Neural progenitor cell (in vitro differentiated cells): ENCODE measurements at places on chromosomes 11 and 22. TPM values are rescaled to one million over a fixed set of nuclear protein-coding genes. Genes with fewer than 3 reads are reported as not detected.

Gene MIOX
- not detected in 2 replicates for total RNA-seq

Gene ACR
- total RNA-seq: not detected in 2 replicates

Gene THAP12
- total RNA-seq: 64.2 and 112 TPM in 2 replicates

Gene KCNJ1
- total RNA-seq: 0.03 and 0.41 TPM in 2 replicates

Gene KRTAP5-1
- total RNA-seq: not detected in 2 replicates

Gene APLNR
- 1.6 and 1.8 TPM in 2 replicates for total RNA-seq

Gene SSTR3
- total RNA-seq: 0.19 and 0.53 TPM in 2 replicates

Gene GDPD4
- not detected in 2 replicates for total RNA-seq

Gene OR51B5
- 0.22 TPM in 1 of 2 replicates, not detected in the other for total RNA-seq

Gene BBOX1
- not detected in 2 replicates for total RNA-seq

Gene RBMXL2
- total RNA-seq: 0.19 TPM in 1 of 2 replicates, not detected in the other

Gene CDKN1C
- 47.8 and 49.3 TPM in 2 replicates for total RNA-seq

Gene PGA4
- 0.31 and 0.41 TPM in 2 replicates for total RNA-seq

DNA sequence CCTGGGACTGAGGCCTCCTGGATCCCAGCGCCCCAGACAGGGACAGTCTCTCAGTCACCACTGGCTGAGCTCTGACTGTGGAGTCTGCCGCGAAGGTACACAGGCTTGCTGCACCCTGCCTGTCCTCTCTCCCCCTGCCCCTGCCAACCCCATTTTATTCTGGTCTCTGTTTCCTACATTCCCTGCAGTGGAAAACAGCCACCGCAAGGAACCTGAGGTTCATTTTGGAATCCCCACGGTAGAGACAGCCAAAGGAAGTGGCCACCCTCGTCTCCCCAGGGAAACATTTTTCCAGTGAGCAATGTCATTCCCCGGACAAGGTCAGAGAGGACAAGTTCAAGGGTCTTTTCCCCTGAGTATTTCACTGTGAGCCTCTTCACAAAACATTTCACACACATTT, 56.6 kb downstream of the FBXO7 start:
- DNase-seq: no peak

DNA sequence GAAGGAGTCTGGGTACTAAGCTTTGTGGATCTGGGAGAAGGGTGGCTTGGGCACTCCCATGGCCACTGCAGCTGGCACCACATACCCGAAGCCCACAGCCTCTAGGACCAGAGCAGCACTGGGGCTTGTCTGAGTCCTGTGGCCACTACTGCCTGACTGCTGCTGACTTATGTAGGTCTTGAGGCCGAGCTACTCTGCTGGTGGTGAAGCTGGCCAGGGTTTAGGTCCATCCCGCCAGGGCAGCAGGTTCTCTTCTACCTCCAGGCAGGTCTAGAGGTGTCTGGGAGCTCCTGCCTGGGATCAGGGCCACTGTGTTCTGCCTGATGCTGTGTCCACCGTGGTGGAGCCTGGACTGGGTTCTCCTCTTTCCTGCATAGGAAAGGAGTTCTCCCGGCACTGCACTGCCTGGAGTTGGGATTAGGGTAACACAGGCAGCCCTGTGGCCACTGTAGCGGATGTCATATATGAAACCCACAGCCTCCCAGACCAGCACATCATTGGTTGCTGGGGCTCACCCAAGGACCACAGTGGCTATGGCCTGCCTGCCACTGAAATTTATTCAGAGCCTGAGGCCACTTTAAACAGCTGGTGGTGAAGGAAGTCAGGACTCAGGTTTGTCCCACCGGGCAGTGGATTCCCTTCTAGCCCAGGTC, 109.8 kb upstream of the SERPIND1 start:
- no peak for DNase-seq

GRCh38 chr11:117221775-117222517, 9.9 kb downstream of the PCSK7 start:
- no peak for DNase-seq

- no peak for DNase-seq
Measured at GRCh38 chr22:43327157-43327438, 16.1 kb downstream of the SCUBE1 start.

DNA sequence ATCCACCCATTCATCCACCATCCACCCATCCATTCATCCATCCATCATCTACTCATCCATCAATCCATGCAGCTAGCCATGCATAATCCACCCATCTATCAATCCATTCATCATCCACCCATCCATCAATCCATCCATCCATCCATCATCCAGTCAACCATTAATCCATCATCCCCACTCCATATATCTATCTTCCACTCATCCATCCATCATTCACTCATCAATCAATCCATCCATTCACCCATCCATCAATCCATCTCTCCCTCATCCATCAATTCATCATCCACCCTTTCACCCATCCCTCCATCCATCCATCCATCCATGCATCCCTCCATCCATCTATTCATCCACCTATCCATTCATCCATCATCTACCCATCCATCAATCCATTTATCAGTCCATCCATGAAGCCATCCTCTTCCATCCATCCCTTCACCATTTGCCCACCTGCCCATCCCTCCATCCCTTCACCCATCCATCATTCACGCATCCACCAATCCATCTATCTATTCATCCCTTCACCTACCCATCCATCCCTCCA, 689.4 kb downstream of the BRD1 start:
- DNase-seq: no peak

DNA sequence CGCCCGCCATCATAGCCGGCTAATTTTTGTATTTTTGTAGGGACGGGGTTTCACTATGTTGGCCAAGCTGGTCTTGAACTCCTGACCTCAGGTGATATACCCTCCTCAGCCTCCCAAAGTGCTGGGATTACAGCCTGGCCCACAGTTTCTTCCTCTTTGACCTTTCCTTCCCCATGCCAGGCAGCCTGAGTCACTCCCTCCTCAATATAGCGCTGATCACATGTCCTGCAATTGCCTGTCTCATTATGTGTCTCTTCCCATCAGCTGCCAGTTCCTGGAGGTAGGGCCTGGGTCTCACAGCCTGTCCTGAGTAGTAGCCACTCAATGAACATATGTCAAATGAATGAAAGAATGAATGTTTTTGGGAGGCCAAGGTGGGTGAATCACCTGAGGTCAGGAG, 43.0 kb upstream of the CCDC134 start:
- DNase-seq: no peak

DNA sequence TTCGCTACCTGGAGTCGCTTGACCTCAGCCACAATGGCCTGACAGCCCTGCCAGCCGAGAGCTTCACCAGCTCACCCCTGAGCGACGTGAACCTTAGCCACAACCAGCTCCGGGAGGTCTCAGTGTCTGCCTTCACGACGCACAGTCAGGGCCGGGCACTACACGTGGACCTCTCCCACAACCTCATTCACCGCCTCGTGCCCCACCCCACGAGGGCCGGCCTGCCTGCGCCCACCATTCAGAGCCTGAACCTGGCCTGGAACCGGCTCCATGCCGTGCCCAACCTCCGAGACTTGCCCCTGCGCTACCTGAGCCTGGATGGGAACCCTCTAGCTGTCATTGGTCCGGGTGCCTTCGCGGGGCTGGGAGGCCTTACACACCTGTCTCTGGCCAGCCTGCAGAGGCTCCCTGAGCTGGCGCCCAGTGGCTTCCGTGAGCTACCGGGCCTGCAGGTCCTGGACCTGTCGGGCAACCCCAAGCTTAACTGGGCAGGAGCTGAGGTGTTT, 12.8 kb downstream of the TSKU start:
- DNase-seq: no peak

DNA sequence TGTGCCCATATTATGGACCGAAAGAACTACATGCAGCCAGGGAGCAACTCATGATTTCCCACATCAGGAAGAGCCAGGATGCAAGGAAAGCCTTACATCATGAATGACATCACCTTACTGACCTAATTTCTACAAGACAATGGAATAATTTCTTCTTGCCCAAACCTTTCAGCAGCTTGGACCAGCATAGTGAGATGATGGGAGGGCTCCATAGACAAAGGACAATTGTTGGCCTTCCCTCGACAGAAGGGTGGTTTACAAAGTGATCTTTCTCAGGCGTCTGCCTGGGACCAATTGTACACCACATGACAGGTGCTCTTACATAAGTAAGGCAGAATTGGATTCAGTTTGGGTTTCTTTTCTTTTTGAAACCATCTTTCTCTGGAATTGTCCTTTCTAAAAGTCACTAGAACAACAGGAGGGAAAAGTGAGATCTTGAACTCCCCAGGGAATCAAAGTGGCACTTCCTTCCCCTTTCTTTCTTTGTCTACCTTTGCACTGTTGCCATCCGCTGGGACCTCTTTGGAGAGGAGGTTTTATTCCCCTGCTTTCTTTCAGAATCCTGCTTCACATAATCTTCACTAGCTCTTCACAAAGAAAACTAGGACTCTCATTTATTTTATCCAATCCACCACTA, 51.7 kb upstream of the PAK1 start:
- DNase-seq: no peak

DNA sequence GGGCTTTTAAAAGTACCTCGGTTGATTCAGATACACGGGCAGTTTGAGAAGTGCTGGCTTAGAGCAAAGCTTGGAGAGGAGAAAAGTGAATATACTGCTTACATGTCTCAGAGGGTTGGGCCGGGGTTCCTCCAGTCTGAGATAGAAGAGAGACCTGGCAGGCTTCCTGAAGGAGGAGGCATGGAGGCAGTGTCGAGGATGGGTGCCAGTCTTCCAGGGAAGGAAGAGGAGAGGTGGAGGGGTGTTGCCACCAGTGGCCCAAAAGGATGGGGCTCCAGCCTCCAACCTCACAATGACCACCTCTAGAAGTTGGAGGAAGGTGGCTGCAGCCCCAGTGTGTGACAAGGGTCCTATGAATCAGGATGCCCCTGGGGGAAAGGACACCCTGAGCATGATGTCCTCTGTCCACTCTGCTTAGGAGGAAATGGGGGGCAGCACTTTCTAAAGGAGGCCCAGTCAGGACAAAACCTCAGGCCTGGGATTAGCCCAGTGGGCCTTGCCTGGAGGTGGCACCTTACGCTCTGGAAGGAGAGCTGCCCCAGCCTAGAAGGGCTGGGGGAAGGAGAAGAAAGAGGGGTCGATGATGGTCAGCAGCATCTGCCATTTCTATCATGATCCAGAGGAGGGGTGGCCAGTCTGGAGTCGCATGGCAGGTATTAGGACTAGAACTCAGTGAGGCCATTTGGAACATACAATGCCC, 65.2 kb downstream of the CD82 start:
- DNase-seq: no peak

- no peak for DNase-seq
Measured at GRCh38 chr11:62427630-62428233, 8.9 kb downstream of the SCGB1A1 start.

- DNase-seq: no peak
Measured at GRCh38 chr11:120877746-120878365, 146.0 kb upstream of the TBCEL start.

DNA sequence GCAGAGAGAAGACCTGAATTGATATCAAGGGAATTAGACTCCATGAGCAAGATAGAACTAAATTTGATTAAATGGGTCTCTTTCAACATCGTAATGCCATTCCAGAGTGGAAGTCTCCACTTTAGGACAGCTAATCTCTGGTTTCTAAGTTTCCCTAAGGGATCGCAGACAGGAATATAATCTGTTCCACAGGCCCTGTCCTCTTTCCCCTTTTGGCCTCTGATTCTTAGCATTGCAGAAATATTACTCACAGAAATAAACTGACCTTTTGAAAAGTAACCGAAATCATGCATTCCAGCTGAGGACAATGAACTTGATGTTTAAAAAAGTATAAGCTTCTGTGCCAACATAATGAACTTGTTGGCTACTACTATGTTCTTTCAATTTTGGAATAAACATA, 227.8 kb downstream of the ETS1 start:
- no peak for DNase-seq

DNA sequence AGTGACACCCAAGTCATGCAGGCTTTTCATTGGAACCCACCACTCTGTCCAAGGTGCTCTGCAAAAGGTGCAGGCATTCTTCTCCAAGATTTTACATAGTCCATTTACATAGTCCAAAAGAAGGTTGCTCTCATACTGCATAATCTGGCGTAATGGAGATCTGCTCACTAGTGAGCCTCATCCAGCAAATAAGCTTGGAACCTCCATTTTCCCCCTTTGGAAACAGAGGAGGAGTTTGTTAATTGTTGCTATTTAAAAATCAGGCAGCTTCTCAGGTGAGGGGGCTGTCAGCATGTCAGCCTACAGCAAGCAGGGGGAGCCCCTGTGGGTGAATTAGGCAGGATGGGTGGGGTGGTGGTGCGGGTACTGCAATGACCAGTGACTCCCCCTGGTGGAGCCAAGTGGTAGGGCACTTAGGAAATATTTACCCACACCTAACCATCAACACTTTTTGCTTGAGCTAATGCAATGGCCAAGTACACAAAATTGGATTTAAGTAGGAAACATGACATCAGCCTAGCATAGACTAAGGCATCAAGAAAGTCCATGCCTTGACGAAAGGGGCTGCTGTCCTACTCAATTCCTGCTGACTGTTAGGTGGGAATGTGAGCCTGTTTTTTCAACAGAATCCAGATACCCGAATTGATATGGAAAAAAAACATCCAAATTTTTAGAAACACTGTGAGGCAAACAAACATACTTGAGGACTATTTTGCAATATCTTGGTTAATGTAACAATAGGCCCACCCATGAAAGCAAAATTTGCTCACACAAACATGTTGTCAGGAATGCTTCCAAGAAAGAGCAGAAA, 64.5 kb downstream of the AMBRA1 start:
- DNase-seq: peak; percentile 83

DNA sequence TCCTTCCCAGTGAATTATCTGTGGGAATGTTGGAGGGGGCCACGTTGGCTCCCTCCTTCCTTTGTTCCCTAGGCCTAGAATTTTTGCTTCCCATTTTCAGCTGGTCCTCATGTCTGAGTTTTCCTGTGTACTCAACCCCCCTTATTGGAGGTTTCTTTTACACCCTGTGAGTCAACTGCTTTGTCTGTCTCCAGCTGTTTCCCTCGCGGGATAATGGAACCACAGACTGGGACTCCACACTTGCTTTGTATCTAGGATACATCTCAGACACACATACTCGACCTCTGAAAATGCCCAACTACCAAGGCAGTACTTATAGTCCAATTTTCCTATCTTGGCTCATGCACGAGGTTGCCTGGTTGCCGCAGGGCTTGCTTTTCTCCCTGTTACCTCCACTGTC, 352.7 kb upstream of the MPPED2 start:
- no peak for DNase-seq

- no peak for DNase-seq
Measured at GRCh38 chr22:31954535-31955523, 10.5 kb downstream of the YWHAH start.

GRCh38 chr11:86136538-86136937, 67.7 kb upstream of the PICALM start:
- no peak for DNase-seq
